NCI-H510A (cell line): ENCODE measurements at places on chromosomes 7 and 10.

GRCh38 chr10:6328699-6329423 is 126.1 kb downstream of the PFKFB3 start:
- DNase-seq: no peak

GRCh38 chr7:134527979-134528371 is 608 bp downstream of the AKR1B10 start:
- no peak for DNase-seq

GRCh38 chr10:46540412-46541016 is 15.9 kb downstream of the GPRIN2 start:
- no peak for DNase-seq

DNA sequence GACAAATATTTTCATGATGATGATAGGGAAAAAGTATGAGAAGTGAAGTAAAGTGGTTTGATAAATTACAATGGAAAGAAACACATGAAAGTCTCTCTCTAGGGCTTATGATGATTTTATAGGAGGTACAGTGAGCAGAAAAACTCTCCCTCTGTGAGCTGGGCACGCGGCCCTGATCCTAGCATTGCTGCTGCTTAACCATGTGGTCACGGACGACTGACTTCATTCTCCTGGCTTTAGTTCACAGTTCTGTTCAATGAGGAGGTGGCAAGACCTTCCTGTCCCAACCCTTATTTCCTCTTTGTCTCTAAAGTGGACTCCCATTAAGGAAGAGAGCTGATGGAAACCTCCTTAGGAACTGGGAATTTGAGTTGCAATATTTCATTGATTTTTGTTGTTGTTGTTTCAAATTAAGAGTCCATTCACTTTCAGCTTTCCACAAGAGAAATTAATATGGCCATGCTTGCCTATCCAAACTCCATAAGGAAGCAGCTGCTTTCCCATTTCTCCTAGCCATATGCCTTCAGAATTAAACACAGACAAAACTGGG is 8.2 kb upstream of the PON3 start:
- DNase-seq: no peak

DNA sequence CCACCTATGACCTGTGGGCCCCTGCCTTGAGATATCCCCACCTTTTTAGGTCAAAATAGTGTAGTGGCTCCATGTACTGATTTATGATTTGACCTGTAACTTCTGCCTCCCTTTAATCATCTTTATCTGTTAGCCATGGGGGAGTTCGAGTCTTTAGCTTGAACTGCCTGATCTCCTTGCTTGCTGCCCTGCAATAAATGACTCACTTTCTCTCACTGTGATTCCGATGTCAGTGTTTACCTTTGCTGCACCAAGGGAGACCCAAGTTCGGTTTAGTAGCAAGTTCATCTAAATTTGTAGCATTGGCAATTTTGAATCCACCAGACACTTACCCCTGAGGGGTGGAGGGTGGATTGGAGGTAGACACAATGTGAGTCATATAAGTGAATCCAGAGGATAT is 814.6 kb upstream of the AUTS2 start:
- DNase-seq: no peak

- no peak for DNase-seq
Measured at GRCh38 chr10:91051829-91052228, 130.9 kb upstream of the ANKRD1 start.
